ENCODE measurements at places on chromosomes 7 and 10.

GRCh38 chr7:92750946-92751345 lies 85.4 kb downstream of the CDK6 start:
- no peak for DNase-seq

GRCh38 chr10:16996530-16996964 lies 133.1 kb downstream of the CUBN start:
- DNase-seq: no peak

GRCh38 chr10:87547734-87548311 lies 43.1 kb downstream of the MINPP1 start:
- DNase-seq: peak; percentile 23

- no peak for DNase-seq
Measured at GRCh38 chr10:131710142-131710861, 190.5 kb upstream of the PPP2R2D start.

DNA sequence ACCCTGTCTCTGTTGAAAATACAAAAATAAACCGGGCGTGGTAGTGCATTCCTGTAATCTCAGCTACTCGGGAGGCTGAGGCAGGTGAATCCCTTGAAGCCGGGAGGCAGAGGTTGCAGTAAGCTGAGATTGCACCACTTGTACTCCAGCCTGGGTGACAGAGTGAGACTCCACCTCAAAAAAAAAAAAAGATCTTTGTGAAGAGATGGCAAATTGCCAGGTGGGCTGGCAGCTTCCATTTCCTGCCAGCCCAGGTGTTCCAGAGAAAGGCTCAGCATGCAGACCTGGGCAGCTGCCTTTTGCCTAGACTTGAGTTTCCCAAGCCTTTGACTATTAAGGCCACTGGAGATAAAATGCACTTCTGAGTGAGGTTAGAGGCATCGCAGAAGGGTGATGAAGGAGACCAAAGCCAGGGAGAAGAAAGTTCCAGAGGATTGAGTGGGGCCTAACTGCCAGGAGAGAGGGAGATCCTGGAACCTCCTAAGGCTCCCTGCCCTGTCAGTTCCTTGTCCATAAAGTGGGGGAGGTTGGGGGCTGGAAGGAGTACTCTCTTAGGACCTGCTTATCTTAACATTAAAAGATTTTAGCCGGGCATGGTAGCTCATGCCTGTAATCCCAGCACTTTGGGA lies 10.0 kb upstream of the DDIT4 start:
- peak; percentile 96 for DNase-seq

- peak; percentile 72 for DNase-seq
Measured at GRCh38 chr7:66255534-66256100, 50.5 kb downstream of the TPST1 start.

DNA sequence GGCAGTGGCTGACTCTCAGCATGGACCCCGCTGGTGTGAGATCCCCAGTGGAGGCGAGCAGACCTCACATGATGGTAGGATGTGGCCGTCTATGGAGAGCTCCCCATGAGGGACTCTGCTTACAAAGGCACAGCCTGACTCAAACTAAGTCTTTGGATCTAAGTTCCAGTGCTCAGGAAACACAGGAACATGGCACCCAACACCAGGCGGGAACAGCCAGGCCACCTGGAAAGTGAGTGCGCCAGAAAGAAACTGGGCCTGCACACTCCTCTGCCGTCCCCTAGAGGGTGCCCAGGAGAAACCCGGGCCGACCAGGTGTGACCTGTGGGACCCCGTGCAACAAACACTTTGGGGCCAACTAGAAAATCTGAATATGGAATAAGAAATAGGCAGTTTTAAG lies 10.0 kb downstream of the PITRM1 start:
- no peak for DNase-seq
